CD4-positive, alpha-beta T cell treated with Interleukin-15 for 4 hours (primary cell): ENCODE measurements at places on chromosomes 6 and 20.
A peak's percentile ranks its signal among the peaks of the same experiment; 100 is the strongest.

- DNase-seq = no peak
Observed at GRCh38 chr6:108847738-108848115, 495 bp upstream of the ARMC2 start.

GRCh38 chr6:29651413-29652197 is 5.3 kb upstream of the MOG start:
- peak; percentile 47 for DNase-seq

DNA sequence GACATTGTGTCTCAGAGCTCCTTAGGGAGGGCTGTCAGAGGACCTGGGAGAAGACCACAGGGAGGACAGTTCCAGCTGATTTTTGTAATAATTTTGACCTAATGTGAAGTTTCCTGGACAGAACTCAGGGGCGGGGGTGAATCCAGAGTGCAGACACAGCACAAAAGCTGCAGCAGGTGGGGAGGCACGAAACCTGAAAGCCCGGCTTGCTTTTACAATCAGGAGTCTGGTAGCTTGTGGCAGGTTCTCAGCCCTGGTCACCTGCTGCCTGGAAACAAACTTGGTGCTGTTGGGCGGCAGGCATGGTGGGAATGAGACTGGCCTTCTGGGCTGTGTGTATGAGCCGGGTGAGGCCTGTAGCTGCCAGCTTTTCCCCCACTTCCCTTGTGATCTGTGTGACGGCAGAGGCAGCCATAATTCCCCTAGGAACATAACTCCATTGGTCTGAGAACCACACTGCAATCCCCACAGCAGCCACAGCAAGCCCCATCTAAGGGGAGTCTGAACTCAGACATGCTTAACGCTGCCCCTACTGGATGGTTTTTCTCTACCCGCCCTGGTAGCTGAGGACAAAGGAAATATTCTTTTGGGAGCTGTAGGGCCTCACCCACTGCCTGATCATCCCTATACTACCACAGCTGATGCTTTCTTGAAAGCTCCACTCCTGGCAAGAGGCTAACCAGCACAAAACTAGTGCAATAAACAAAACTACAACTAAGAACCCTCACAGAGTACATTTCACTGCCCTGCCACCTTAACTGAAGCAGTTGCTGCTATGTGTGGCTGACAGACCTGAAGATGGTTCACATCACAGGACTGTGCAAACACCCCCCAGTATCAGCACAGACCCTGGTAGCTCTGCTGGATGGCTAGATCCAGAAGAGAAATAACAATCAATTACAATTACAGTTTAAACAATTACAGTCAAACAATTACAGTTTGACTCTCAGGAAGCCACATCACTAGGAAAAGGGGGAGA is 1055.1 kb upstream of the GJE1 start:
- no peak for DNase-seq

GRCh38 chr6:158910484-158911440 is 89.2 kb downstream of the RSPH3 start:
- peak; percentile 11 for DNase-seq

- DNase-seq = peak; percentile 75
Observed at GRCh38 chr20:47610247-47610944, 108.7 kb downstream of the NCOA3 start.
